ENCODE measurements at places on chromosomes 6 and 20.

DNA sequence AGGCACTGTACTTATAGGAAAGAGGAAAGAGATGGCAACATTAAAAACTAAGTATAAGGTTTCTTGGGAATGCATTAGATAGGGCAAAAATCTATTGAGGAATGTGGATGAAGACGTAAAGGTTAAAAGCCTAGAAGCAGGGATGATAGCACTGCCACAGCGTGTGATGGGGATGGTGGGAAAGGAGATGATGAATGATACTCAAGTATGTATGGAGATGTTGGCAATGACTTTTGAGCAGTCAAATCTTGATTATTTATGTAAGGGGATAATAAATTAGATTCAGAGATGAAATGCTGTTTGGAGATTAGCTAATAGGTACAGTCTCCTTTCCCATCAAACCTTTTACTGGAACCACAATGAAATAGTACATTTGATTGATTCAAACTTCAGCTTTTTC is 432.8 kb downstream of the GRIK2 start:
- DNase-seq = no peak

GRCh38 chr20:25032065-25032477 is 25.9 kb downstream of the ACSS1 start:
- DNase-seq = no peak

DNA sequence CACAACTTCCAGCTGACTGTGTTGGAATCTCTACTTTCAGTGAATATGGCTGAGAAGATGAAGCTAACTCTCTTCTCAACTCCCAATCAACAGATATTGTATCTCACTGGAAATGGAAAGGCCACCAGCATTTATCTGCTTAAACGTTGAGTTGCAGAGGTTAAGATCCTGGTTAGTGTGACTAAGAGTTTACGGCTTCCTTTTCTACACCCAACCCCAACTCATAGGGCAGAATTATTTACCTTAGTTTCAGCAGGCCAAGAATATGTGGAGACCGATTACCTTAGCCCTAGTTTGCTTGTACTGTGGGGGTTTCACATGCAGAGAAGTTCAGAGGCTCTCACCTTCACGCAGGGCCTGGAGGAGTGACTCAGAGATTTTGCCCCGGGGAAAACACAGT is 1026.6 kb downstream of the EYS start:
- peak; percentile 7 for DNase-seq

GRCh38 chr6:44624936-44625573 is 237.5 kb downstream of the CDC5L start:
- no peak for DNase-seq

- DNase-seq = no peak
These were observed 340.3 kb downstream of the EPHA7 start for GRCh38 chr6:93079061-93079460.

GRCh38 chr20:6116758-6117157 is 6.1 kb downstream of the FERMT1 start:
- no peak for DNase-seq

DNA sequence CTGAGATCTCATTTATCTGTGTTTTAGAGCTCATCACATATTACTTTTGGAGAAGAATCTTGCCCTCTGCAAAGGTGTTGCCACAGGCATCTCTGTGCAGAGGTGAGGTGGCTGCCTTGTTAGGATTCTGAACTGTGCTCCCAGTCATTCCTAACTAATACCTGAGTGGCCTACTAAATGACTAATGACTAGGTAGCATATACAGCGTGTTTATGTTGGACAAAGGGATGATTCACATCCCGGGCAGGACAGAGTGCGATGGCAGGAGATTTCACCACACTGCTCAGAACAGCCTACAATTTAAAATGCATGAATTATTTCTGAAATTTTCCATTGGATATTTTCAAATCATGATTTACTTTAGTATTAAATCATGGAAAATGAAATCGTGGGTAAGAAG is 23.1 kb upstream of the CGA start:
- no peak for DNase-seq

DNA sequence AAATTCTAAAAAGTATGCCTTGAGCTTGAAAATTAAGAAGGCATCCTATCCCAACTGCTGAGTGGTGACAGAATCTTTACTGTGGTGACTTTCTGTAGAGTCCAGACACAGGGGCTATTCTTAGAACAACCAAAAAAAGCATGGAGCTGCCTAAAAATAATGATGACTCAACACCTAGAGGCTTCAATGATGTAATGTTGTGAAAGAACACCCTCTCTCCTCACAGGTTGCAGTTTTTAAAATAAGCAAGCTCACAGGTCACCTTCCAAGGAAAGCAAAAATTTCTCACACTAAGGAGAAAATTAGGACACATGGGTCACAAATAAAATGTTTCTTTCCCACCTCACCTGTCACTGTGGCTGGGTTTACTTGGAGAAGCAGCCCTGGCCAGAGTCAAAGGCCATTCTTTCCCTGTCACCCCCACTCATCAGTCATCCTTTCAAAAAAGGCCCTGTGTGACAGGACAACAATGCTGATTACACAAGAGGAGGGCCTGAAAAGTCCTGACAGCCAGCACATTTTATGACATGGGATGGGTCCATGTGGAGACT is 53.5 kb downstream of the RCAN2 start:
- no peak for DNase-seq

DNA sequence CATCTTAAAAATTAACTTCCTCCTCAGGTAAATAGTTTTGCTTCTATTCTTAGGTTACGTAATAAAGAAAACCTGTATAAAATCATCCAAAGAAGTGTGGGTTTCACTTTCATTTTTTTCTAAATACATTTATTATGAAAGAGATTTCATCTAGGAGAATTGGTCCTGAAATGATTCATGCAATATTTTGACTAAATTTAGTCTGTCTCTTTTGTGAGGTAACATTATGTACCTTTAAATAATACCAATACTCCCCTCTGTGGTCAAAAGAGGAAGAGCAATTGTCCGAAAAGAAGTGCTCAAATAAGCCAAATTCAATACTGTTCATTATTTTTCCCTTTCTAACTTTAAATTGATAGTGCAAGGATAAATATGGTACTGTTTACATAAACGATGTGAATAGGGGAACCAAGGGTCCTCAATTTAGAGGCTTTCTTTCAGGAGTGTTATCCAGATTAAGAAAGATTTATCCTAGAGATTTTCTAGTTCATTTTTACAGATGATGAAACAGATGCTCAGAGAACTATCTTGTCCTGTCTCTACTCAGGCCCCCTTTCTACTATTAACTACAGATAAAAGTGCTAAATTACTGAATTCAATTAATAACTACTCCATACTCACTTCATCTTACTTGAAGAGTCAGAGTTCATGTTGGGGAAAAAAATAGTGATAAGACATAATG is 26.2 kb downstream of the CYP39A1 start:
- peak; percentile 38 for DNase-seq

DNA sequence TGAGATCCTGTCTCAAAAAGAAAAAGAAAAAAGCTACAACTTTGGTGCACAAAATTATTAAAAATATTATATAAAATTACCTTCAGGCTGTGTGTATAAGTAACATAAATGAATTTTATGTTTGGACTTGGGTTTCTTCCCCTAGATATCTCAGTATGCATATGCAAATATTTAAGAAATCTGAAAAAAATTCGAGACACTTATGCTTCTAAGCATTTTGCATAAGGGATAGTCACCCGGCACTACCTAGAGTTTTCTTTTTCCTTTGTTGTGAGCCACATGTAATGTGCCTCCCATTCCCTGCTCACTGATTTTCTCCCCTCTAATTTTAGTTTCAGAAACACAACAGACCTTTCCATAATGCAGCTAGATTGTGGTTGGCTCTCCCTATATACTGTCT is 79.4 kb downstream of the NCOA3 start:
- DNase-seq = no peak

DNA sequence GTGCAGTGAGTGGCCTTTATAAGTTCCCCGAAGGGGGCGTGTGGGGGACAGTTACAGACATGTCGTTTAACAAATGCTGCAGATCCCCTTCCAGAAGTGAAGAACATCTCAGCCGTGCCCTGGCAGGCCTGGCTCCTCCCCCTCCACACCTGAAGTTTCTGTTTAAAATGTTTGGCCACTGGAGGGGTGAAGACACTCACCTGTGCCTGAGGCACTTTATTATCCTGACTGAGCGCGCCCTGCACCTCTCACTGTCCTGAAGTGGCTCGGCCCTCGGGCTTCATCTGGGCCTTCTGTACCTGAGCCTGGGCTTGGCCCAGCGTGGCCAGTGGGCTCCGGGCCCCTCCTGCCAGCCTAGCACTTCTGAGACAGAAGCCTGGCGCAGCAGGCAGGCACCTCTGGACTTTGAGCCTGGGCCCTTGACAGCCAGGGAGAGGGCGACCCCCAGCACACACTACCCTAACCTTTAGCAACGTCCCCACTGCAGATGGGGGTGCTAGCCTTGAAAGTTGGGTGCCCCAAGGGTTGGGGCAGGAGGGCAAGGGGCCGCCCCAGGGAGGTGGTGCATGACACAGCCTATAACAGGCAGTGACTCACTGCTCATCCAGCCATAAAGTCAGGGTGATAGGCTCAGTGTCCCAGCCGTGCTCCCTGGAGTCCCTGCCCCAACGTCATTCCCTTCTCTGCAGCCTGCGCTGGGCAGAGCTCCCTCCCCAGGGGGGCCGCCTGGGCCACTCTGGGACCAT is 13.6 kb upstream of the GATA5 start:
- DNase-seq = peak; percentile 73

GRCh38 chr20:13913572-13913971 is 76.8 kb downstream of the SEL1L2 start:
- DNase-seq = no peak

GRCh38 chr6:90586546-90586835 is 381 bp downstream of the MAP3K7 start:
- DNase-seq = no peak

DNA sequence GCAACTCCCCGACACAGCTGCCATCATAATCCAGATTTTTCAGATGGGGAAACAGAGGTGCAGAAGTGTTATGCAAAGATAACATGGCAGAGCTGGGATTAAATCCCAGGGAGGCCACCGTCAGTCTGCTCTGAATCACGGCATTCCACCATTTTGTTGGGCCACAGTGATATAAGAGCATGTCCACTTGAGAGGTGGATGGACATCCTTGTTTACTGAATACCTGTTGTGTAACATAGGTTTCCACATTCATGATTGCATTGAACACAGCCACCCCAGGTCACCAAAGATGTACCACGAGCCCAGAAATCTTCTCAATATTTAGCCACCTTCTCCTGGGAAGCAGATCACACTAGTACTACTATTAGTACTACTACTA is 191.5 kb downstream of the LRFN2 start:
- DNase-seq = no peak

Measured in hematopoietic multipotent progenitor cell treated with erythropoietin and hydrocortisone succinate and interleukin-3 and kit ligand, for 8 days (in vitro differentiated cells).